Stimulated activated effector memory CD8-positive, alpha-beta T cell treated with anti-CD3 and anti-CD28 coated beads, Interleukin-12 subunit alpha, Interleukin-12 subunit beta, amount 100 ng/mL, for 72 hours (primary cell): ENCODE measurements at places on chromosomes 6 and 20.

DNA sequence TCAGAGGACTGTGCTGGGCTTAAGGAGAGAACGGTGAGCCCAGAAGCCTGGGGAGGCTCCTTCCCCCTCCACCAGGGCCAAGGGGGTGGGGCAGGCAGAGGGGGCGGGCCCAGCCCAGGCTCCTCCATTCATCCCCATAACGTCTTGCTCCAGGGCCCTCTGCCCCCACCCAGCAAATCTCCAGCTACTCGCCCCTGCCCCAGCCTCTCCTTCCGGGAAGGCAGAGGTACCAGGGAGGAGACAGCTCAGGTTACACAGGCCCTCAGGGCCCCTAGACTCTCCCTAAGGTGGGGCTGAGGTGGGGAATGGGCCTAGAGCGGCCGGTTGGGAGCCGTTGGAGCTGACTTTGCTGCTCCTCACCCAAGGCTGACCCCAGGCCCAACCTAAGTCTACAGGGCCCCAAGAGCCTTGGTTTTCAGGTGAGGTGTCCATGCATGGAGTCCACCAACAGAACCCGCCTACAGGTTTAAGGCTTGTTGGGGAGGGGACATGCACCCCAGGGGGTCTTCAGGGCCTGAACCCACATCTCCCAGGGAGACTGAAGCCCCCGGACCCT is 1.2 kb downstream of the LAMA5 start:
- no peak for DNase-seq

DNA sequence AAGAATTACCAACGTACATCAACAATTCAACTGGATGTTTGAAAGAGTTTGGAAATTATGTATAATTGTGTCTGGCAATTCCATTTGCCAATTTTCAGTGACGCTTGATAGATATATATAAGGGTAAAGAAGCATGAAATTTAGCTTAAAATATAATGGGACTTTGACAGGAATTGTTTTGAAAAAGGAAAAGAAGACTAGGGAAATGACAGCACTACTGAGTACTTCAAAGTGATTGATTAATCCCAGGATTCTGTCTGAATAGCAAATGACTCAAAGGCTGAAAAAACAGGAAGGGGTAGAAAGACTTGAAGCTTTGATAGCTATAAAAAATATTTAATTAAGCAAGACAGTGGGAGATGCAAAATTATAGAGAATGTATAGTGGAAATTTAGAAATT is 200.0 kb downstream of the KHDRBS2 start:
- DNase-seq: no peak

- DNase-seq: no peak
These were observed 441.0 kb upstream of the MARCKS start for GRCh38 chr6:113416170-113416569.

GRCh38 chr6:5998236-5998635 is 8.5 kb downstream of the NRN1 start:
- no peak for DNase-seq

DNA sequence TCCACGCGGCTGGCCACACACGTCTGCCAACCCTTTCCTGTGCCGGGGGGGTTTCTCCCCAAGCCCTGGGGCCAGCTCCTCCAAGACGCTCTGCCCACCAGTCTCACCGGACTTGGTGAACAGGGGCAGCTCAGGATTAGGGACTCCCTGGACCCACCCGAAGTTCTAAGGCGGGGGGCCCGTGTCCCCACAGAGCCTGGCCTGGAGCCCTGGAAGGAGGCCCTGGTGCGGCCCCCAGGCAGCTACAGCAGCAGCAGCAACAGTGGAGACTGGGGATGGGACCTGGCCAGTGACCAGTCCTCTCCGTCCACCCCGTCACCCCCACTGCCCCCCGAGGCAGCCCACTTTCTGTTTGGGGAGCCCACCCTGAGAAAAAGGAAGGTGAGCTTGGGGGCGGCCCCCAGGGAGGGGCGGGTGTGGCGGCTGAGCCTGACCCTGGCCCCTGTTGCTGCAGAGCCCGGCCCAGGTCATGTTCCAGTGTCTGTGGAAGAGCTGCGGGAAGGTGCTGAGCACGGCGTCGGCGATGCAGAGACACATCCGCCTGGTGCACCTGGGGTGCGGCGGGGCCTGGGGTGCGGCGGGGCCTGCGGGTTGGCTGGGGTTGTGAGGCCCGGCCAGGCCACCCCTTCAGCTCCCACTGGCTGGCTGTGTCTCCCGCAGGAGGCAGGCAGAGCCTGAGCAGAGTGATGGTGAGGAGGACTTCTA is 2.3 kb downstream of the SLC2A4RG start:
- DNase-seq: no peak

DNA sequence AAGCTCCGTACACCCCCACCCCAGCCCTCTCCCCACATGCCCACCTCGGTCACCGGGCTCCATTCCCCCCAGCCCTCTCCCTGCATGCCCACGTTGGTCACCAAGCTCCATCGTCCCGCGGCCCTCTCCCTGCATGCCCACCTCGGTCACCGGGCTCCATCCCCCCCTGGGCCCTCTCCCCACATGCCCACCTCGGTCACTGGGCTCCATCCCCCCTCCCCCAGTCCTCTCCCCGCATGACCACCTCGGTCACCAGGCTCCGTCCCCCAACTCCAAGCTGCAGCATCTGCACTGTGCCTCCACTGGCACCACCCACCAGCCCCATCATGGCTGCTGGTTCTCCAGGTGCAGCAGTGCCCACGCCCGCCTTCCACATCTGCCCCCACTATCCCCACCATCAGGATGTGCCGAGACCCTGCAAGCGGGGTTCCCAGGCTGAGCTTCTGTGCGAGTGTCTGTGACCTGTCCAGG is 16.8 kb downstream of the TAF4 start:
- no peak for DNase-seq

DNA sequence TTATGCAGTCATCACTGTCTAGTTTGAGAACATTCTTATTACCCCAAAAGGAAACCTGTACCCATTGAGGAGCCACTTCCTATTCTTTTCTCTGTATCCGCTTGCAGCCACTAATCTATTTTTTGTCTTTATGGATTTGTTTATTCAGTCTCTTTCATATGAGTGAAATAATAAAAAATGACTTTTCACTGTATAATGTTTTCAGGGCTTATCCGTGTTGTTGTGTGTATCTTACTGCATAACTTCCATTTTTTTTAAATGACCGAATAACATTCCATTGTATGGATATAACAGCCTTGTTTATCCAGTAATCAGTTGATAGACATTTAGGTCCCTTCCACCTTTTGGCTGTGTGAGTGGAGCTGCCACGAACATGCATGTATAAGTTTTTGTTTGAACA is 86.6 kb downstream of the ZFAND3 start:
- DNase-seq: no peak

DNA sequence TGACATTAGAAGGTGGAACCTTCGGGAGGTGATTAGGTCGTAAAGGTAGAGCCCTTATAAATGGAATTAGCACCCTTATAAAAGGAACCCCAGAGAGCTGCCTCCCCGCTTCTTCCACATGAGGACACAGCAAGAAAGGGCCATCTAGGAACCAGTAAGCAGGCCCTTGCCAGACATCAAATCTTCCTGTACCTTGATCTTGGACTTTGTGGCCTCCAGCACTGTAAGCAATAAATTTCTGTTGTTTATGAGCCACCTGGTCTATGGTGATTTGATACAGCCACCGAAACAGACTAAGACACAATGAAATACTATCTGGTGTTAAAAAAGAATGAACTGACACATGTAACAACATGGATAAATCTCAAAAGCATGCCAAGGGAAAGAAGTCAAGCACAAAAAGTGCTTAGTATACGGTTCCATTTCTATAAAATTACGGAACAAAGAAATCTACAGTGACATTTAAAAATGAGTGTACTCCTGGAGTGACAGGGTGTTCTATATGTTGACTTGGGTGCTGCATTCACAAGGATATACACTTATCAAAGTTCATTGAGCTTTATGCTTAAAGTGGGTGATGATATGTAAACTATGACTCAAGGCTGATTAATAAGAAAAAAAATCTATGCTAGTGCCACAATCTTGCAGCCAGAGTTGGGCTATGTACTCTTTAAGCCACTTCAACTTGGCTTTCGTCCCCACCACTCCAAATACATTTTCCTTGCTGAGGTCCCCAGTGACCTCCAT is 18.4 kb downstream of the SERPINB1 start:
- no peak for DNase-seq

DNA sequence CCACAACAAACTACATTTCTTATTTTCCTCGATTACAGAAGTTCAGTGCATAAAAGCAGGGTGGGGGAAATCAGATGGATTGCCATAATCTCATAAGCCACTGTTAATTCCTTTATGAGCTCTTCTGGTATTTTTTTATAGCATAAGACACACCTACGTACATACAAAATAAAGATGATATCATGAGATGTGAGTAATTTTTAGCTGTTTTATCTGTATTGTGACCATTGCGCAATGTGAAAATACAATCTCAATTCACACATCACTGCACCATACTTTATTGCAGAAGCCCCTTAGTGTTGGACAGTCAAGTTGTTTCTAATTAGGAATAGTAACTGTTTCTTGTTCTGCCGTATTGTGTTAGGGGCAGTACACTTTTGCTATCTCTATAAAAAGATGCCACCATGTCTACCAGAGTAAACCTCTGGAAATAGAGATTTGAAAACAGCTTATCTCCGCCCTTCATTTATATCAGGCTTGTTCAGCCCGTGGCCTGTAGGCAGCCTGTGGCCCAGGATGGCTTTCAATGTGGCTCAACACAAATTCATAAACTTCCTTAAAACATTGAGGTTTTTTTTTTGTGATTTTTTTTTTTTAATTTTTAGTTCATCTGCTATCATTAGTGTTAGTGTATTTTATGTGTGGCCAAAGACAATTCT is 90.4 kb downstream of the FARS2 start:
- DNase-seq: no peak

DNA sequence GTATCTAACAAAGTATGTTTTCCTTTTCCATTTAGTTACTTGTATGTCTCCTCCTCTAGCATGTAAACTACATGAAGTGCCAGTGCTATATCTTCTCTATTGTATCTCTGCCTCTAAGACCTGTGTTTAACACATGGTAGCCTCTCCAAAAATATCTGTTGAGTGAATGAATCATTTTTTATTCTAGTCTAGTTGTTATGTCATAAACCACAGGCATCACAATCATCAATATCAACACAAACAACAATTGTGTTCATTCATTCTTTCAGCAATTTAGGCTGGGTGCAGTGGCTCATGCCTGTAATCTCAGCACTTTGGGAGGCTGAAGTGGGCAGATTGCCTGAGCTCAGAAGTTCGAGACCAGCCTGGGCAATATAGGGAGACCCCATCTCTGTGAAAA is 111.6 kb upstream of the EYA4 start:
- no peak for DNase-seq

- DNase-seq: no peak
These were observed 631.1 kb downstream of the COL12A1 start for GRCh38 chr6:74574794-74575193.

- DNase-seq: no peak
These were observed 7.7 kb upstream of the IRF4 start for GRCh38 chr6:383856-384255.
